ENCODE measurements at places on chromosomes 7 and 10. TPM values are rescaled to one million over a fixed set of nuclear protein-coding genes. Genes with fewer than 3 reads are reported as not detected.
A peak's percentile ranks its signal among the peaks of the same experiment; 100 is the strongest.

- DNase-seq: no peak
Observed at GRCh38 chr7:137017221-137017620, 148.8 kb downstream of the CHRM2 start.

DNA sequence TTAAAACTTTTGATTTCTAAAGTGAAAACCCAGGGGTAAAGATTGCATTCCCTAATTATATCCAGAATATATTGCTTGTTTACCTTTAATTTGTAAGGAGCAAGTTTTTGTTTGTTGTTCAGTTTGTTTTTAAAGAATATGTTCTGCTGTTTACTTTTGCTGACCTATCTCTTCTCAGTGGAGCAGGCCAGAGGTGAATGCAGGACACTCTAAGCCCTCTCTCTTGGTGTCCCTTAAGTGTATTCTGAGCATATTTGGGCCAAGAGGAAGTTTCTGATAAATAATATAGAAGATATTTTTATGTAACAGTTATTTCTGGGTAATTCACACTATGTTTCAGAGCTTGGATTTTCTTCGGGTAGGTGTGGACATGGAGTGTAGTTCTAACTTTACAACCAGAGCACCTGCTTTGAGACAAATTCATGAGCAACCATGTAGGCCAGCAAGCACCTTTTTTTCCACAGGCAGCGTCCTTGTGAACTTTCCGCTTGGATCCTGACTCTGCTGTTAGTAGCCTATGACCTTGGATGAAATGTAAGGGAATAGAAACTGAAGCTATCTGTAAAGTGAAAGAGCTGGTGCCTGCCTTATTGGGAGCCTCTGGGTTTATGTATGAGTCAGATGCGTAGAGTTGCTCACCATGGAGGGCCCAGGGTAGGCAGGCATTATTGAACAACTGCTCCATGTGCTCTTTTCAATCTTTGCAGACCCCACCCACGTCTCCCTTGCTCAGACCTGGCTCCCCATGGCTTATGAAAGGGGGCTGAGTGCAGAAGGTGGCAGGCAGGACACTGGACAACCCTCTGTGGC lies 16.1 kb downstream of the OGDH start:
- no peak for DNase-seq

DNA sequence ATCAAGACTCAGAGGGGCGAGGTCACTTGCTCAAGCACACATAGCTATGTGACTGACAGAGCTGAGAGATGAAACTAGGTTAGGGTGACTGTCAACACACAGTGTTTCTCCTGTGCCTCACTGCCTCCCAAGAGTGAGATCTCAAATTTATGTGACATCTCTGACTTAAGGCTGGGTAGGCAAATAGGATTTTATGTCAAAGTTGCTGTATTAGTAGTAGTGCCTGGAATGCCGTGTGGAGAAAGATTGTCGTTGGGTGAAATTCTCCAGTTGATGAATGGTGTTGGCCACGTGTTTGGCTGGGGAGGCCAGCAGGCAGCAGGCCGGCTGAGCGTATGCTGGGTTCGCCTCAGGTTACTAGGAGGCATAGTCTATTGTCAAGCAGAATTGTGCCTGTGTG lies 148.3 kb upstream of the BMPER start:
- DNase-seq: no peak

- DNase-seq: no peak
Observed at GRCh38 chr7:34057956-34058355, 152.6 kb downstream of the BMPER start.

GRCh38 chr10:50991456-50992355 lies 82.6 kb upstream of the PRKG1 start:
- peak; percentile 57 for DNase-seq

DNA sequence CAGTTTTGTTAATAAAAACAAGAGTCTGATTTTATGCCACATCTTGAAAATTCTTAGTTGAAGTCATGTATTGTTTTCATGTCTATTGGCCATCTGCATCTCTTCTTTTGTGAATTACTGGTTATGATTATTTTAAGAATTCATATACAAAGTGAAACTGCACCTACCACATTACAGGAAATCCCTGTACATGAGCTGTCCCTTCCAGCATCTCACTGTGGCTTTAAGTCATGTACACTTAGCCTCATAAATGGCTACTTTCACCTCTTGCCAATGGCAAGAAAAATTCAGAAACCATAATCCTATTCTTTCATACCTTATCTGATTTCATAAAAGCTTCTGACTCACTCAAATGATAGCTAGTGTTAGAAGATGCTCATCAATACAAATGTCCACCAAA lies 48.6 kb downstream of the CRTAC1 start:
- DNase-seq: no peak

GRCh38 chr7:32347244-32347828 lies 142.8 kb downstream of the LSM5 start:
- no peak for DNase-seq

DNA sequence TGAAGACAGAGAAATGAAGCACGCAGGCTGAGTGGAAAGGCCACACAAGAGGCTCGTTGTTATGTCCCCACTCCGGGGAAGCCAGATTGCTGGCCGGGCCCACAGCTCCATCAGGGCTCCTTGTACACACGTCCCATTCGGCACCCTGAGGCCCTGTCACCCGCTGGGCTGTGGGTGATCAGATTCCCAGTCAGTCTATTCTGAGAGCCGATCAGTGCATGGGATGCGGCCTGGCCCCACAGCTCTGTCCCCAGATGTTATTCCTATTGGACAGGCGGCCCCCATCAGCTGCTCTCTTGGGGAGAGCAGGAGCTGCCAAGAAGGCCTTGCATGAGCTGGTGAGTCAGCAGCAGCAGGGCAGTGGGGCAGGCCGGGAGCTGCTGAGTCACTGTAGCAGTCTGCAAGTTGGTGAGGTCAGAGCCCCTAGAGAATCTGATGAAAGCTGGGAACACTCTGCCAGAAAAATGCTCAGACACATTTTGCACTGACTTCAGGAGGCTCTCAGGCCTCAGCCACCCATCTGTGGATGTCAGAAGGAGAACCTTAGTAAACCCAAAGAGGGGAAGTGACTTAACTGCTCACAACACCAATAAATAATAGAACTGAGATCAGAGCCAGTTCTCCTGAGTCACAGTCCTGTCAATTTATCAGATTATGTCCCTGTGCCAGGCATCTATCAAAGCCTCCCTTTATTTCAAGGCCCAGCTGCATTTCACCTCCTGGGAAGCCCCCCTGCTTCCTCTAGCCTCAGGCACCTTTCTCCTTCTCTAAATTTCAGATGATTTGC lies 9.4 kb upstream of the PSAP start:
- peak; percentile 93 for DNase-seq

CHAT gene
- 0.59 TPM for total RNA-seq

VSTM4 gene
- total RNA-seq: 3.5 TPM

PDE6C gene
- total RNA-seq: not detected

HPSE2 gene
- 0.76 TPM for total RNA-seq

AOAH gene
- 32.0 TPM for total RNA-seq

Data from left colon (tissue), 2 donors.